ENCODE measurements at places on chromosomes 2 and 18.
A peak's percentile ranks its signal among the peaks of the same experiment; 100 is the strongest.

DNA sequence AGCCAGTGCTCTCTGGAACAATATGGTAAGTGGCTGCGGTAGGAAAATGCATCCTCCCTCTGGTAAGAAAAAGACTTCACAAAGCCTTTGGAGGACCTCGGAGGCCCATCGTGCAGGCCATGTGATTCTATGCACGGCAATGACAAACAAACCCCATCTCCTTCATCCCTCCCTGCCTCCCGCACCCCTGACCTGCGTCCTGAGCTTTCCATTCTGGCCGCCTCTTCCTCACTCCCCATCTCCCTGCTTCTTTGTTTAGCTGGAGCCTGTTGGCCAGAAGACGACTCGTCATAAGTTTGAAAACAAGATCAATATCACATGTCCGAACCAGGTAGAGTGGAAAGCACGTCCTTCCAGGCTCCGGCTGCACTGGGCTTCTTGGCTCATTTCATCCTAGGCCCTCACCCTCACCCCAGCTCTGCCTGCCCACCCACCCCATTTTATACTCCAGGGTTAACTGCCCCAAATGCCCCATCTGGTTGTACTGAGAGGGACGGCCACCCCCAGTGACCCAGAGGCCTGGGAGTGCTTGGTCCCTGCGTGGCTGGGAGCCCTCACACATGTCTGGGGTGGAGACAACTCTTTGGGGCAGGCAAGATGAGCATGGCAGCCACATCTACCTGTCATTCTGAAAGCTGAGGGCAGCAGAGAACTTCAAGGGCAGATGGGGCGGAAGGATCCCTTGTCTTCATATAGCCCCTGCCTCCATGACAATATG is 94.0 kb downstream of the PLB1 start:
- DNase-seq: no peak

DNA sequence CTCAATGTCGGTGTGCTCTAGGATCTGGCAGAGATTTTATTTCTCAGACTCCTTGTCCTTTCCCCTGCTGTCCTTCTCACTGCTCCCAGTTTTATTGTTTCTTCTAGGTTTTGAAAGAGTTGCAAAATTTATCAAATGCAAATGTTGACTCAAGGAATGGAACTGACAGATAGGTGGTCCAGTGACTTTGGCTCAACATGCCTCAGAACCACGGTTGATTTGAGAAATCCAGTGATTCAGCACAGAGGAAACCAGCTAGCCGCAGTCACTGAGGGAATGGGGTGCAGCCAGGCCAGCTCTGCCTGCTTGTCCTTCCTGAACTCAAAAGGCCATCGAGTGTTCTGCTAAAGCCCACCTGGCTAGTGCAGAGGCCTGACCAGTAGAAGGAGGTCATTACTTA is 125.7 kb upstream of the LYPD6 start:
- DNase-seq: no peak

- no peak for DNase-seq
These were observed 509.7 kb downstream of the ZEB2 start for GRCh38 chr2:144010096-144010836.

- DNase-seq: no peak
These were observed 275.9 kb upstream of the MAP2 start for GRCh38 chr2:209147981-209148380.

GRCh38 chr2:237222601-237223041 is 136.9 kb downstream of the COPS8 start:
- no peak for DNase-seq

GRCh38 chr2:44291281-44292248 is 16.3 kb downstream of the SLC3A1 start:
- DNase-seq: peak; percentile 11

GRCh38 chr18:44731530-44732237 is 51.0 kb downstream of the SETBP1 start:
- no peak for DNase-seq

DNA sequence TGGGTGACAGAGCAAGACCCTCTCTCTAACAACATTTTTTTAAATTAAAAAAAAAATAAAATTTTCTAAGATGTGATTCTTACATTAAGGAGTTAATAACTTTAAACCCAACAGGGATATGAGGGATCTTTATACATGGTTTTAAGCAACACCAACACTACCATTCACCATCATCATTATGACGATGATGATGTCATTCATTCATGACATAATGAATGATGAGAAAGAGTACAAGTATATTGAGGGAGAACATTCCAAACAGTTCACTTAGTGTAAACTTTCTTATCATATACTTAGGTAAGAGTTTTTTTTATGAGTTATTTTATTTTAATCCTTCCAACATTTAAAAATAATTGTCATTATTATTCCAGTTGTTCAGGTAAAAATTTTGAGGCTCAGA is 863.3 kb downstream of the DPP10 start:
- no peak for DNase-seq

GRCh38 chr2:121386707-121387106 is 101.7 kb upstream of the TFCP2L1 start:
- no peak for DNase-seq

GRCh38 chr2:142037744-142038143 is 93.1 kb downstream of the LRP1B start:
- no peak for DNase-seq

- DNase-seq: no peak
These were observed 850.6 kb upstream of the ACVR2A start for GRCh38 chr2:146994246-146994645.
